ENCODE measurements at places on chromosomes 12 and 14.

- DNase-seq = no peak
These were observed 97.8 kb downstream of the SLC6A15 start for GRCh38 chr12:84814664-84815245.

DNA sequence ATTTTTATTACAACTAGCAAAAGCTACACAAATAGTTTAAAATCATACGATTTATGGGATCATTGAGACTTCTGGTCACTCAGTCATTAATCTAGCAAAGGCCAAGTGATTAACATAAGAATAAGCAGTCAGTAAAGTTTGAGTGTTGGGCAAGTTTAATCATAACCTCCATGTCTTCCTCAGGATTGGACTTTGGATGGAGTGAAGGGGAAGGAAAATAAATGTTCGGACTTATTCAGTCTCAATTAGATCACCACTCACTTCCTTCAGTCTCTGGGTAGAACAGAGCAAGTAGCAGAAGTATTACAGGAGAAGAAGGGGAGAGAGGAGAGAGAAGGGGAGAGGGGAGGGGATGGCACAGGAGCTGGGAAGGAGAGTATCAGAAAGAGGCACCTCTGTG lies 31.4 kb downstream of the CPM start:
- DNase-seq = no peak

GRCh38 chr14:92596331-92596907 lies 82.8 kb downstream of the RIN3 start:
- no peak for DNase-seq

GRCh38 chr12:26867080-26867479 lies 34.1 kb upstream of the ITPR2 start:
- no peak for DNase-seq

GRCh38 chr12:6635375-6635855 lies 344 bp downstream of the LPAR5 start:
- peak; percentile 43 for DNase-seq

DNA sequence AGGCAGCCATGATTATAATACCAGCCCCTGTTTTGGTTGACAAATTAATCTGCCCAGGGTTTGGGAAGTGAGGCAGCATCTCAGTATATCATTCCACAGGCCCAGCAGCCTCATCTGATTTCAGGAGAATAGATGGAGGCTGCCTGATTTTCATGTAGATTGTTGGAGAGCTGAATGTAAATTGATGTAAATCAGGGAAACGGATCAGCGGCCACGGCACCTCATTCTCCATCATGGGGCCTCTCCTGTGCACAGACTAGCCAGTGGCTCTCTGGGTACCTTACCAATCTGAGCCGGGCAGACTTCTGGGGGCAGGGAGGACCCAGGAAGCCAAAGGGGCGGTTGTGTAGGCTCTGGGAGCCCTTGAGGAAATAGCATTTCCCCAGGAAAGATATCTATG lies 63.7 kb upstream of the GSC start:
- no peak for DNase-seq

GRCh38 chr14:102711946-102712345 lies 65.3 kb upstream of the TRAF3 start:
- DNase-seq = no peak

DNA sequence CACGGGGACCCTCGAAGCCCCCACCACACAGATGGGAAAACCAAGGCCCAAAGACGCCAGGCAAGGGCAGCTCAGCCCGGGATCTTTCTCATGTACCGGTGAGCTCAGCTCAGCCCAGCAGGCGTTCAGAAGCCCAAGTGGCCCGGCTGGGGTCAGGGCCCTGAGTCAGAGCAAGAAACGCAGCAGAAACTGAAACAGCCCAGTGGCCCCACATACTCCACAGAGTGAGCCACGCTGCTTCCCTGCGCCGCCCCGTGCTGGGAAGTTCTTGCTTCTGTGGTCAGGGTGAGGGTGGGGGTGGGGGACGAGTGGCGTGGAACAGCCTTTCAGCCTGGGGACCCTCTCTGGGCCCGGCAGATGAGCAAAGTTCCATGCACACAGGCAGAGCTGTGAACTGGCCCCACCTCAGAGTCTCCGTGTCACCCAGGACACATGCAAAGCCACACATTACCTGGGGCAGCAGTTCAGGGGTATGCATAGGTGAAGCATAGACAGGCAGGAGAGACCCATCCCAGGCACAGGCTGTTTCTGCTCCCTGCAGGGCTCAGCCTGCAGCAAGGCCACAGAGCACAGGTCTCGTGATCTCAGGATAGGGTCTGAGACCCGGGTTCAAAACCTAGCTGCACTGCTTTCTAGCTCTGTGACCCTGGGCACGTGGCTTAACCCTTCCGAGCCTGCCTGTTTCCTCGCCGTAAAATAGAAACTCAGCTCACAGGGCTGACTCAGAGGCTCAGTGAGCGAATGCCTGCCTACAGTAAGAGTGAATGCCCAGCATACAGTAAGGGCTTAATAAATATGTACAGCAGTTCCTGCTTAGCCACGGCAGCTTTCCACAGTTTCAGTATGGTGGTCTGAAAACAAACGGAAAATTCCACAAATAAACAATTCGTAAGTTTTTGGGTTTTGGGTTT lies 21.6 kb downstream of the NCOR2 start:
- no peak for DNase-seq

GRCh38 chr12:6416596-6416995 lies 28.2 kb upstream of the CD27 start:
- DNase-seq = no peak

All from SW480 (cell line).